ENCODE measurements at places on chromosomes 11 and 22.

GRCh38 chr11:17171343-17171742 is 36.4 kb downstream of the PIK3C2A start:
- no peak for DNase-seq

GRCh38 chr22:49689255-49689770 is 138.4 kb downstream of the BRD1 start:
- no peak for DNase-seq

DNA sequence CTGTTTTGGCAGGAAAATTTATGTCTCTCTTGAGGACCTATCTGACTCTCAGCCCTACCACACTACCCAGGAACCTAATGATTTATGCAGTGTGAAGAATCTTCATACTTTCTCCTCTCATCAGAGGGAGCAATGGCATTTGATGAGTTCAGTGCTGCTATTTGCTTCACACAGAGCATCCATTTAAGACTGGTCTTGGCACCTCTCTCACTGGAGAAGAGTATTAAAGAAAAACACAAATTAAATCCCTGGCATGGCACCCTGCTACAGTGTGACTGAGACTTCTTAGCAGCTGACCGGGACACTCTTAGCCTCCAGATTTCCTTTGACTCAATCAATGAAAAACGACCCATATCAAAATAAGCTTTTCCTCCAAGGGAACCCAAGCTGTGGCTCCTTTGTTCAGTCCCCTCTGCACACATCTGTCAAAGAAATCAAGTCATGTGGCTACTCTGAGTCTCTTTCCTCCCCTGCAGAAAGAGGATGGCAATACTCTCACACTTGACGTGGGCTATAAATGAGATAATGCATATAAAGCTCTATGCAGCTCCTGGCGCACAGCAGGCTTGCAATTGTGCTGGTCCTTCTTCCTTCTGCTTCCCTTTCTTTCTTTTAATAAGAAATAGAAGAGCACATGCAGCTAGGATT is 186.1 kb upstream of the E2F8 start:
- DNase-seq: no peak

- DNase-seq: no peak
Observed at GRCh38 chr22:40081662-40082061, 86.9 kb downstream of the FAM83F start.

DNA sequence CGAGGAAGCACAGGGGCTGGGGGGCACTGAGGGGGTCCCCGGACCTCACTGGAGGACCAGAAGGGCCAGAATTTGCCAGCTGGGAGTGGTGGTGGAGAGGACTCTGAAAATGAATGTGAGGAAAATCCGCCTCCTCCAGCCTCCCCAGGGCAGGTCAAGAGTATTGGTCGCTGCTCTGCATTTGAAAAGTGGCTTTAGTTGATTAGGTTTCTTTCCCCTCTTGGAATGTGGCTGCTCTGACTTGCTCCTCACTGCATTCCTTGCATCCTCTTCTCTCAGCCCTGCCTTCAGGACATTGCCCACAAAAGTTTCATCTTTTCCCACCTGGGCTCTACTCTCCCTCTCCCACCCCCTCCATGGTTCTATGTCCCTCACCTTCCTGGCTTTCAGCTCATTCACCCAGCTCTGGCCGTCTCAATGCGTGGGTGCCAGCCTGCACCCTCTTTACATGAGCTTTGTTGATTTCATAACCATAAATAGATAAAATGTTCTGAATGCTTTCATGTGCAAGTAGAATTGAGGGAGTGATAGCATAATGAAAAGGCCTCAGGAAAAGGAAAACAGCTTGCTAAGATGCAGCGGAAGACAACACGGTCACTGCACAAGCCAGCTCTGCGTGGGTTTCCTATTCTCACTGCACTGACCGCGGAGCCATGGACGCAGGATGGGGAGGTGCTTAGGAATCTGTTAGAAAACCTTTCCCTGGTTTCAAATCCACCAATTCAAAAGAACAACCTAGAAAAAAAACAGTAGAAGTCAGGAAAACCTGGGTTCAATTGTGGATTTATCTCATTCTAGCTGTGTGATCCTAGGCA is 6.5 kb upstream of the NPAS4 start:
- DNase-seq: no peak

DNA sequence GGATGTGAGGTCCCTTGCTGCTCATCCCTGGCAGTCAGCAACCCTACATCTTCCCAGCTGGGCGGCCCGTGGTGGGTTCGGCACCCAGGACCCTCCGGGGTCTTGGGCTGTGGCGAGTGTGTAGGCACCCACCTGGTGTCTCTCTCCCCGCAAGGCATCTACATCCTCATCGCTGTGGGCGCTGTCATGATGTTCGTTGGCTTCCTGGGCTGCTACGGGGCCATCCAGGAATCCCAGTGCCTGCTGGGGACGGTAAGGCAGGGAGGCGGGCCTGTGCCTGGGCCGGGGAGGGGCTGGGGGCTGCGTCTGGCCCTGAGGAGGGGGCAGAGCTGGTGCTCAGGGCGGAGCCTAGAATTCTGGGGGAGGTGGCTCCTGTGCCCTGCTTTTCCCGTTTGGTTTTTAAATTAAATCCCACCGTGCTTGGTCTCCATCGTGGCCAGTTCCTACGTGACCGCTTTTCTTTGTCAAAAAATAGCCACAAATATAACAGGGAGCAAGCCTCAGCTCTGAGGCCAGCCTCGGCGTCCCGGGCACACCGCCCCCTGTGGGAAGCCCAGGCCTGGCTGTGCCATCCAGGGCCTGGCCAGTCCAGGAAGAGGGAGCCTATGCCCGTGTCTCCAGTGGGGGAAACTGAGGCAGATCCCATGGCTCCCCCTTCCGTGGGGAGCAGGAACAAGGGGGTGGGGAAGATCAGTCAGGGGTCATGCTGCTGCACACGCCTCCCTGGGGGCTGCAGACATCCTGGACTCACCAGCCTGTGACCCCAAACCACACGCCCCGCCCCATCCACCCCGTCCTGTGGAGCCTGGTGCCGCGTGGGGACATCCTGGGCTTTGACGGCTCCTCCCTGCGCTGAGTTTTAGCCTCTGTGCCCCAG is 6.4 kb upstream of the TSSC4 start:
- DNase-seq: no peak

GRCh38 chr11:126805870-126806269 is 194.7 kb downstream of the KIRREL3 start:
- no peak for DNase-seq

DNA sequence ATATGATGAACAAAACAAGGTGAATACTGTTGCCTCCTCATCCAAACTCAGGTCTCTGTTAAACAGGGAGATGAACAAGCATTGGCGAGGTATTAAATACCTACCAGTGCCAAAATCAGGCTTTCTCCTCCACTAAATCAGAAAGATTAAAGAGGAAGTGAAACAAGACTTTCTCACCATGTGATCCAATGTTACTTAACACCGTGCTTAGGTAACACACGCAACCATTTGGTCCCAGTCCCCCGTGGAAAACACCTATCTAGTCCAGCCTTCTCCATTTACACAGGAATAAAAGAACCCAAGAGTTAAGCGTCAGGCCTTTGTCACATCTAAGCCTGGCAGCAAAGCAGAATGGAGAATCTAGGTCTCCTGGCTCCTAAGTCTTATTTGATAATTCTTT is 34.5 kb downstream of the TENM4 start:
- no peak for DNase-seq

GRCh38 chr11:36988556-36988955 is 390.5 kb upstream of the RAG2 start:
- DNase-seq: no peak

GRCh38 chr11:17643506-17644405 is 75.6 kb upstream of the MYOD1 start:
- no peak for DNase-seq

DNA sequence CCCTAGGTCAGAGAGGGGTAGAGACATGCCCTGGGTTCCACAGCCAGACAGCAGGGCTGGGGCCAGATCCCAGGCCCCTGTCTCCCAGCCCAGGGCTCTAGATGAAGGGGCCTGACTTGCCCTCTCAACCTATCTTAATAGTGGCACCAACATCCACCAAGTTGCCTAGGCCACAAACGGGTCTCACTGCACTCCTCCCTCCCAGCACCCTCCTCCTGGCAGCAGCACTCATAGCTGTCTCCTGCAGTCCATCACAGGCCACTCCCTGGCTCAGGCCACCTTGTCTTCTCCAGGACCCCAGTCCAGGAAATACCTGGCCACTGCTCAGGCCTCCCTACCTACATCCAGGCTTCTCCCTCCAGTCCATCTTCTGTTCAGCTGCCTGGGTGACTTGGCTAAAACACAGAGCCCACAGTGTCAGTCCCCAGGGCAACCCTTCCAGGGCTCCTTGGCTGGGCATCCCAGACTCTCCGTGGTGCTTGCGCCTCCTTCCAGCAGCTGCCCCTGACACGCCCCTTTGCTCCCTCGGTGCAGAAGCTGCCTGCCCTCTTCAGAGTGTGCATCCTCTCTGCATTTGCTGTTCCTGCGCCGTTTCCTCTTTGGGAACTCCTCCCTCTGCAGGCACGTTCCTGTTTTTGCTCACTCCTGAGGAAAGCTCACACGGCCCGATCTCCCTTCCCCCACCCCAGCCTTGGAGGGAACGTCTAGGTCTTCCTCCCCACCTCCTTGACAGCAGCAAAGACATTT is 40.5 kb downstream of the LRRC32 start:
- DNase-seq: no peak

DNA sequence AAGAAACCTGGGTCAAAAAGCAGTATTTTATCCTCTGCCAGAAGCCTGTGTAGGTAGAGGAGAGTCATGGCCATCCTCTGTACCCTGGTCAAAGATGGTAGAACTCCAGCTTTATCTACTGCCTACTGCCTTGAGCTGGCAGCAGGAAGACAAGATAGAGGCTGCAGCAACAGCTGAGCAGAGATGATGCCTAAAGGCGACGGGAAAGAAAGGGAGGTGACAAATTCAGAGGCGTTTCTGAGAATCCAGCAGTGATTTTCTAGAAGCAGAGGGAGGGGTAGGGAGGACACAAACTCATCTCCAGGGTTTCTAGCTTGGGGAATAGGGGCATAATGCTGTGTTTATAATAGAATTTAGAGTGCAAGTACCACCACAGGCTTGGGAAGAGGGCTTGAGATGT is 15.5 kb upstream of the C1QTNF4 start:
- DNase-seq: no peak

GRCh38 chr11:70493891-70494290 is 95.6 kb downstream of the CTTN start:
- DNase-seq: no peak

DNA sequence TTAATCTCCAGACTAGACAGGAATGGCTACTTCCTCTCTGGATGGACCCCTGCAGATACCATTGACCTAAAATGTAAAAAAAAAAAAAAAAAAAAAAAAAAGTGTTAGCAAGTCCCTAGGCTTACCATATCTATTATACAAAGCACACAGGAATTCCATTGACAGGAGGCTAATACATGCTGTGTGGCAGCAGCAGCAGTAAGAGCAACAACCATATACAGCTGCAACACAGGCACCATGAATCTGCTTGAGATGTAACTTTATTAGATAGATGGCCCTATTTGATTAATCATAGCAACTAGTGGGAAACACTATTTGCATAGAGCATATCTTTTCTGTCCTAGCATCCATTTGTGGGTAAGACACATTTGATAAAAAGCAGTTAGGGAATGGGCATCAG is 1447.1 kb downstream of the FAM181B start:
- no peak for DNase-seq
